ENCODE measurements at places on chromosomes 12 and 14.

DNA sequence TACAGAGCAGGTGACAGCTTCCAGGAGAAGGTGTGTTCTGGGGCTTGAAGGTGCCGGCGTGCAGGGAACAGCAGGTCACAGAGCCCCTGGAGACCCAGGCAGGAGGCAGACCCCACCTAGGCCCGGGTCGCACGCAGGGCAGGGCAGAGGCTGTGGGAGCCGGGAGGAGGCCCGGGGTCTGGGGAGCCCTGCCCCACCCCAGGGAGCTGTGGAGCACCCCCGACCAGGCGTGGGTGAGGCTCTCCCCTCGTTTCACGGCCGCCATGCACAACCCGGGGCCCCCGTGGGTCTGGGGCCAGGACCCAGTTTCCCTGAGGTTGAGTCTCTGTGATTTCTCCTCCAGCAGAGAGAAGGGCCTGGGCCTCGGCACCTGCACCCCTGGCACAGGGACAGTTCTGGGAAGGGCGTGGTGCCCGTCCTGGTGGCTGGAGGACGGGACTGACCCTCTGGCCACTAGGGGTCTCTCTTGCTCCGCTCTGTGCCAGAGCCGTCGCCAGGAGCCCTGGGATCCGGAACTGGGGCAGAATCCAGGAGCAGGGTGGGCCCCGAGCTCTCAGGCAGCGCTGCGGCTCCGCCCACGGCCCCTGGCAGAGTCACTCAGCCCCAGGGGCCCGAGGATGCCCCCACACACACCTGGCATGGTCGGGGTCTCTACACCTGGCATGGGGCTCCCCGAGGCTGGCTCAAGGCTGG is 75.2 kb upstream of the FBRSL1 start:
- no peak for DNase-seq

DNA sequence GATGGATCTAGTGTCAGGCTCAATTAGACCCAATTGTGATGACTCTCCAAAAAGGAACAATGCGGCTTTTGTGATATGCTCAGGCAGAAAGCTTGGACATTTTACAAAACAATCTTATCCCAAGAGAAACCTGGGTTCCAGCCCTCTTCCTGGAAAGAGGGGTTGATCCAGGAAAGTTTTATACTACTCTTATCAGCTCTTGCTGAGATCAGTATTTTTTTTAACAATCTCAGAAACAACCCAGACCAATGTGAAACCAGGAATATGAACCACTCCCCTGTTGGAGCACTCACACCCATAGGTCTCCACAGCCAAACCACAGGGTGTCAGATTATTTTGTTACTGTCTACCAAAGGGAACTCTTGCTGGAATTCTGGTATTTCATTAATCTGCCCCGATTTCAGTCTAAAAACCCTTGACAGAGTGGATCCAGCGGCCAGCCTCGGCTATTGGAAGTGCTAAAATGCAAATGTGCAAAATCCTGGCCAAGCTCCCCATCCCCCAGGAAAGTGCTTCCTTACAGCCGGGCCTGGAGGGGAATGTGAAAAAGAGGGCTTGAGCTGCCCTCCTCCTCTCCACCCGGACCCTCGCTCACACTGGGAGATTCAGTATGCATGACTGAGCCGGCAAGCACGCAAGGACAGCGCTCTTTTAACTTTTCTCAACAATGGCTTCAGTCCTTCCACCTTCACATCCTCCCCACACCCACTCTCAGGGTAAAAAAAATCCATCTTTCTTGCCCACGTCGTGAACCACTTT is 4.0 kb downstream of the FBXL14 start:
- peak; percentile 65 for DNase-seq

DNA sequence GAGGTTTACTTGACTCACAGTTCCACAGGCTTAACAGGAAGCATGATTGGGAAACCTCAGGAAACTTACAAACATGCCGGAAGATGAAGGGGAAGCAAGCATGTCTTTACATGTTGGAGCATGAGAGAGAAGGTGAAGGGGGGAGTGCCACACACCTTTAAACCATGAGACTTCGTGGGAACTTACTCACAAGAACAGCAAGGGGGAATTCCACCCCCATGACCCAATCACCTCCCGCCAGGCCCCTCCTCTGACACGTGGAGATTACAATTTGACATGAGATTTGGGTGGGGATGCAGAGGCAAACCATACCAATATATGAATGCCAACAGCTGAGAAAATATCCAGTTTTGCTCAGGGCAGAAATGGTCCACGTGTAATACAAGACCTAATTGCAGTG is 518.6 kb downstream of the VRK1 start:
- no peak for DNase-seq

DNA sequence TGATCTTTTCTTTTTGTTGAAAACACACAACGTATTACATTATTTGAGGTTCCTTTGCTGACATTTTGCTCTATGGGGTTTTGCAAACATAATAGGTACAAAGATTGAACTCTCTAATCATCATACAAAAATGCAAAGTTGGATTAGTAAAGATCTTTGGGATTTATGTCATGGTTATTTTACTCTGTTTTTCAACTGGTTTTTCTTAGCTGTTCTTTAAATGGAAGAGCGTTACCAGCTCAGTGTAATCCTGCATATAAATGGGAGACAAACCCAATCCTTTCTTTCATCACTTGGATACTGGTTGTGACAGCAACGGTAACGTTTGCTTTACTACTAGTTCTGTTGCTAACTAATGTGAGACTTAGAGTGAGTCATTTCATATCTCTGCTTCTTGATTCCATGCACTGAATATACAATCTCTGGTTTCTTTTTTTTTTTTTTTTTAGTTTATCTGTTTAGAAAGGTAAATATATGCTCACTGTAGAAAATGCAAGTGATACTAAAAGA is 104.9 kb upstream of the NOVA1 start:
- no peak for DNase-seq

- no peak for DNase-seq
Observed at GRCh38 chr12:57008178-57008577, 1.8 kb upstream of the ZBTB39 start.

Data from substantia nigra (tissue), 51 donors.